Amniotic epithelial cell (primary cell): ENCODE measurements at places on chromosomes 16 and 17.
A peak's percentile ranks its signal among the peaks of the same experiment; 100 is the strongest.

- no peak for DNase-seq
Measured at GRCh38 chr17:39012725-39013124, 45.5 kb upstream of the FBXO47 start.

- DNase-seq, result peak; percentile 62
Measured at GRCh38 chr17:13597723-13598347, 3.9 kb downstream of the HS3ST3A1 start.

DNA sequence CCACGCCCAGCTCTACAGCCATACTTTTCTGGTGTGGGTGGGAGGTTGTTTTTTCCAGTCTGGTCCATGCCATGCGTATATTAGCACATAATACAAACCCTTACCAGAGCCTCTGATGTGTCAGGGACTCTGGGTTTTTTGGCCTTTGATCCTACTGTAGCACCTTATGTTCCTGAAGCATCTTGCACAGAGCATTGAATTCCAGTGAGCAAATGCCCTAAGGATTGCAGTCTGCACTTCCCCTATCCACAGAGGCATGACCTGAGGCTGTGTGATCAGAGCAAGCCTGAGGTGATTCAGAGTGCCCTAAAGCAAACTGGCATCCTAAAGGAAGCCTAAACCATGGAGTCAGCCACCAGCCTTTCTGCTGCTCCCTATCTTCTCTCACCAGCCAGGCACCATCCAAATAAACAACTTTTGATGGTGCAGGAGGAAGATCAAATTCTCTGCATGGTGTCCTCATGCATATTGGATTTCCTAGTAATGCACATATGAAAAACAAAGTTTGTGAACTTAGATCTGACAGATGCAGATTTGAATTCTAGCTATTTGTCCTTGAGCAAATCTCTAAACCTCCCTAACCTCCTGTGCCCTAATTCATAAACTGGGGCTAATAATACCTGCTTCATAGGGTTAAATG is 41.2 kb upstream of the HAS3 start:
- no peak for DNase-seq

GRCh38 chr16:84652566-84652965 is 4.3 kb downstream of the KLHL36 start:
- no peak for DNase-seq

DNA sequence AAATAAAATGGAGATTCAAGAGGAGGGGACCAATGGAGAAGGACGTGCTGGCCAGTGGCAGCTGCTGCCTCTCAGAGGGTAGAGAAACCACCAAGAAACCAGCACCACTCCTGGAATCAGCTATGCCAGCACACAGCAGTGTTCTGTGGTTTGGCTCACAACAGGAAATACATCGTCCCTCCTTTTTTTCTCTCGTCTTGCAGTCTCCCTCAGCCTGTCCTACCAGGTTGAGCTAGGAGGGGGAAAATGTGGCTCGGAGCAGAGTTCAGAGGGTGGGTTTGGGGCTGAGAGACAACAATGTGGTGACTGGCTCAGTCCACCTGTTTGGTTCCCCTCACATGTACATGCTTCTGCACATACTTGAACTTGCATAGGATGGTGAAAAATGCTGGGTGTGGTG is 19.9 kb upstream of the SLC16A5 start:
- no peak for DNase-seq

DNA sequence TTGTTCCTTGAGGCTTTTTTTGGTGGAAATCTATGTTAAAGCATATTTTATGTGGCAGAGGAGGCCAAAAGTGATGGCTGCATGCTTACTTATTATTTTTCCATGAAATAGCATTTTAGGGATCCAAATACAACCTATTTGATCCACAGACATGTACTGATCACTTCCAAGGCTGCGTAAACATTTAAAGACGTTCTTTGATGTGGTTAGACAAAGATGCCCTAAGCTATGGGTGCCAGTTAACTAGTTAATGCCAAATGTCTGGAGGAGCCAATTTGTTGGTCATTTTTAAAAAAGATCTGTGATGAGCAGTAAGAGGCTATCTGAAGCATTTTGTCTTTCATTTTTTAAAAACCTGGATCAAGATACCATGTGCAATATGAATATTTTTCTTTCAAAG is 17.3 kb upstream of the PRKCA start:
- DNase-seq, result no peak

DNA sequence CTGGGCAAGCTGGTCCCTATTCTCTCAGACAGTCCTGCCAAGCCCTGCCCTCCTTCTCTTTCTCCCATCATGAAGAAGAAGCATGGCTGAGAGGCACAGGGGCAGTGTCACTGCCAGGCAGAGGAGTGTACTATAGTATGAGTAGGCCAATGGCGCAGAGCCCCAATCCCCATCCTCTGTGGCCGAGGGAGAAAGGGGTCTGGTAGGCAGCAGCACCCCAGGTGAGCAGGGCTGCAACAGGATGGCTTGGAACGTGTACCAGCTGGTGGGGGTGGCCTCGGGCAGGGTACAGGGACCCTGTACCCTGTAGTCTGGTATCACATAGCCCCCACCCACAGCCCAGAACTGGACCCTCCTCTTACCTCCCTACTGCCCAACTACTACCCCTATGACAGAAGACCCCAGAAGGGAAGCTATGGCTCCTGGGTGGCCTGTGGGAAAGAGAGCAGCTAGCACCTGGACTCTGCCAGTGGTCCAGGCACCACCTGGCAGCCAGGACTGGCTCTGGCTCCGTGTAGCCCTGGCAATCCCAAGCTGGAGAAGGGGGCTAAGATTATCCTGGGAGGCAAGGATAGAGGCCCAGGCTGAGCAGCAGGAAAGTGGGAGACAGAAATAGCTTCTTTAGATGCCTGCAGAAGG is 4.4 kb downstream of the SMARCD2 start:
- no peak for DNase-seq
